ENCODE measurements at places on chromosomes 16 and 17.

- DNase-seq = no peak
Observed at GRCh38 chr16:11232852-11233726, 22.9 kb downstream of the SOCS1 start.

DNA sequence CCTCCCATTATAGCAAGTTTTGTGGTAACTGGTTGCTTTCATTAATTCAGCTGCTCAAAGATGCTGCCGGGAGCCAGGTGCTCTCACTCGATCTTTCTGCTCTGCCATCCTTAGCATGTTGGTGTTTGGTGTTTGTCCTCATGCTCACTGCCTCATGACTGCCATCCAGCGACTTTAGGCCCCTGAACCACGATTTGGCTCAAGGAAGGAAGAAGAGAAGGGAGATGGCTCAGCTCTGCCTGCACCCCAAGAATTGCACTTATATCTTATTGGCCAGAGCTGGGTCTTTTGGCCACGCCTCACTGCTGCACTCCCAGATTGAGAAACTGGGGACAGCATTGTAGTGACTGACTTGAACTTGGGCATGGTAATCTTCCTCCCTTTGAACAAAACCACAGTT is 52.7 kb downstream of the ARSG start:
- DNase-seq = no peak

GRCh38 chr17:1803280-1803679 is 26.4 kb downstream of the SMYD4 start:
- no peak for DNase-seq

DNA sequence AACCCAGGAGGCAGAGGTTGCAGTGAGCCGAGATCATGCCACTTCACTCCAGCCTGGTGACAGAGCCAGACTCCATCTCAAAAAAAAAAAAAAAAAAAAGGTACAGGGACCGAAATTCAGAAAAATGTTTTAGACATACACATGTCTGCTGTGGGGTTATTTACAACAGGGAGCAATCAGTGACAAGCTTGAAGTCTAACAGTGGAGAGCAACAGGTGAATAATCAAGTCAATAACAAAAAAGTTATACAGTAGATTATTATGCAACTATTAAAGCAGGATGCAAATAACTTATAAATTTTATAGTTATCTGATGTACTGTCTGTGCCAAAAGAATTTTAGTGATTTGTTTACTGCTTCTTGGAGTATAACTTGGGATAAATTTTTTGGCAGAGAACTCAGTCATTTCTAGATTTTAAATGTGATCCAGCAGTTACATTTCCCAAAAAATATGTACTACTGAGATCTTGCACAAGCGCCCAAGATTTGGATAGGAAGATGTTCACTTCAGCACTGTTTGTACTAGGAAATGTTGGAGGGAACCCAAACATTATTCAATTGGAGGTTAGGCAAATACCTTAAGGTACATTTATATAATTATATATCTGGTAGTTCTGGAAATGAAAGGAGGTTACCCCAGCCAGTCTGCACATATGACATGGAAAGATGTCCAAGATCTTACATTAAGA is 34.1 kb downstream of the EEF2K start:
- DNase-seq = no peak

DNA sequence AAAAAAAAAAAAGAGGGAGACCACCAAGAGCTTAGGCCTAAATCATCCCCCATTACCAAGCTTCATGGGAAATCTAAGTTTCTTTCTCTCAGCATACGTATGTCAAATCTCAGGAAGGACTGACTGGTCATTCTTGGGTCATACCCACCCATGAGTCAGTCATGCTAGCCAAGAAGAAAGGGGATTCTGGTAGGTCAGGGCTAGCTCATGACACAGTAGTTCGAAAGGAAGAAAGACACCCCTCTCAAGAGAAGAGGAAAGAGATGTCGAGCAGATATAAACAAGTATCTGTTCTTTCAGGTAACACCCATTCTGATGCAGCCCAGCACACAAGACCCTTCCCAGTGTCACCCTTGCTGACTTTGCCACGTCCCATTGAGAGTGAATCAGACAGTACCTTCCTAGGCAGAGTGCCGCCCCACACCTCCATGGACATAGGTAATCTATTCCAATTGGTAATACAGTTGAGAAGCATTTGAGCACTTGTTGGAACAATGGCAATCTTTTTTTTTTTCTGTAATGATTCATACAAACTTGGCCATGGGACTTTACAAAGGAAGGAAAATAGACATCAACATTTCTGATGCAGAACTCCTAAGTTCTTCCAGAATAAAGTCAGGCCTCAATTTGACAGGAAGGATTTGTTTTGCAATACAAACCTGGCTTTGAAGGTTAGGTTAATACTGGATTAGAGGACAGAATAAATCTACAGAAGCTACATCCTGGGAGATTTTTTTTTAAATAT is 38.2 kb downstream of the COPRS start:
- no peak for DNase-seq
